MM.1S (cell line): ENCODE measurements at places on chromosomes 2 and 18.

- no peaks in the 10 kb centered on the region for H3K36me3 ChIP-seq
- no peak for DNase-seq
- H3K4me3 ChIP-seq: no peak overlapping the region
Measured at GRCh38 chr2:219030177-219030940, 11.0 kb downstream of the CFAP65 start.

- H3K36me3 ChIP-seq: no peaks in the 10 kb centered on the region
- peaks cover 15% of the 10 kb centered on the region for H3K4me1 ChIP-seq
- H3K4me3 ChIP-seq: no peak overlapping the region
Measured at GRCh38 chr2:17649026-17649425, 104.6 kb downstream of the SMC6 start.

DNA sequence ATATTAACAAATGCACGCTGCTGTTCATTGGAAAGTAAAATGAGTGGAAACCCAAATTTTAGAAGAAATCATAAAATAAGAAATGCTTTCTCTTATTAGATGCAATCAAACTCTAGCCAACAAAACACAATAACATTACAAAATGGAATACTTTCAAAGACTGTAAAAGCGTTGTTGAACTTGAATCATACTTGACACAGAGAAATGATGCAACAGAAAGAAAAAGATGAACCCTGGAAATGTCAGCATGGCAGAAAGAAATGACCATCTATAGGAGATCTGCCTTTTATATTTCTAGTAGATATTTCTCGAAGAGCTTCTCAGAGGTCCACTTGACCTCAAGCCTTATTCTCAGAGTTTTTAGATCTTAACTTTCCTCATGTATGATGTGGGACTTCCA is 170.6 kb upstream of the MEIS1 start:
- no peaks in the 10 kb centered on the region for H3K27me3 ChIP-seq
- H3K36me3 ChIP-seq: no peaks in the 10 kb centered on the region
- no peak overlapping the region for H3K27ac ChIP-seq
- no peak for DNase-seq

GRCh38 chr2:137467246-137467862 is 496.9 kb upstream of the HNMT start:
- no peaks in the 10 kb centered on the region for H3K36me3 ChIP-seq
- H3K4me3 ChIP-seq: no peak overlapping the region
- DNase-seq: peak; percentile 36
- no peak overlapping the region for H3K27ac ChIP-seq

DNA sequence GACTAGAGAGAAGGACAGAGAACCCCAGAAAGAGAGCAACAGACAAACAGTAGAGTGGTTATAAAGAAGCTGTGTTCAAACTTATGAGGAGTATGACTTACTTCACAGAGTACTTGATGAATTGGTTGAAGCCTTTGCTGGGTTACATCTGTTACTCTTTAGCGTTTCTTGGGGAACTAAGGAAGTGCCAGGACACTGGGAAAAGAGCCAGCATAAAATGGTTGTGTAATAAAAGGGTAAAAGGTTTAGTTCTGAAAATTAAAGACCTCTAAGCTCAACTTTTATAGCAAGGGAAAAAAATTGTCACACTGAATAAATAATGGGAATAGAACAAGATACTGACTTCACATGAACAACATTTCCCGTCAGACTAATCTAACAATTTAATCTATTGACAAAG is 17.0 kb upstream of the STAT4 start:
- H3K27me3 ChIP-seq: no peaks in the 10 kb centered on the region
- H3K36me3 ChIP-seq: no peaks in the 10 kb centered on the region
- no peak for DNase-seq
- H3K4me3 ChIP-seq: no peak overlapping the region
- H3K27ac ChIP-seq: no peak overlapping the region
- no peaks in the 10 kb centered on the region for H3K4me1 ChIP-seq
